Pancreas (tissue), 10 donors: ENCODE measurements at places on chromosomes 2 and 18.
A peak's percentile ranks its signal among the peaks of the same experiment; 100 is the strongest.

DNA sequence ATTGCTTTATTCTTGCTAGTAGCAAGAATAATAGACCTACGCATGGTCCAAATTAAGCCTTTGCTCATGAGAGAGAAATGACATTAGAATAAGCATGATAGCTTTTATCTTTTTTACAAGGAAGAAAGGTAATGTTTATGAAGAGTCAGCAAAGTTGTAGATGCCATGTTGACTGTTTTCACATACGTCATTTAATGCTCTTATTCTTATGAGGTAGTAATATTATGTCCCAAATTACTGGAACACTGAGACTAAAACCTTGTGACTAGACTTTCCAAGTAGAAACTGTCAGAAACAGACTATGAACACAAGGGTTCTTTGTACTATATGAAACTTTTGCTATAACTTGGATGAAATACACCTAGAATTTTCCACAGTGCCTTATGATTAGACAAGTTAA is 552.8 kb upstream of the SLC8A1 start:
- no peak for DNase-seq

DNA sequence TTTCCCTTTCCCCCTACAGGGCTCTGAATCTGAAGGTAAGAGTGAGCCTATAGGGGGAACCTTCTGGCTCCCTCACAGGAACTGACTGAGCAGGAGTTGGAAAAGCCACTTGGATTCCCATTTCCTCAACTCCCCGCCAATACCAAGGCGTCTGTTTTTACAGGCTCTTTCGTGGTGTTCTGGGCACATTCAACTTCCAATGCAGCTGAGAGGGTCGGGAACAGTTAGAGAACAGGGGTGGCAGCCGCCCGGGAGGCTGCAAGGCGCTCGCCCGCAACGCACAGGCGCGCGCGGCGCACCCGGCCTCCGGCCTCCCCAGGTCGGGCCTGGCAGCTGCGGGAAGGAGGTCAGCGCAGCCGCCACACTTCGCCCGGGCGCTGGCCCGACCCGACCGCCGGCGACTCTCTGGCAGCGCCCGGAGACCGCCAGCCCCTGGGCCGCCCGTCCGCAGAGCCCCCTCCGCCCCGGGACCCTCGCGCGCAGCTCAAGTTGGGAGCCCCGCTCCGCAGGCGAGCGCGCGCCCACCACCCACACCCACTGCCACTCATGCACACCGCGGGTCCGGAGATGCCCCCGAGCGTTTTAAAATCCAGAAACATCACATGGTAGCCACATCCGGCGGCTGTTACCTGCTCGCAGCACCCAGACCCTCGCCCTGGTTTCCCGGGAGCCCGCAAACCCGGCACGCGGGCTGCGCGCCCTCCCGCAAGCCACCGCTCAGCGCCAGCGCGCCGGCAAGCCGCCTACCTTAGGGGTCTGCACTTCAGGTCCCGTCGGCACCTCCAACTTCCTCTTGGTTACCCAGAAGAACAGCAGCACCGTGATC is 816 bp downstream of the GALNT14 start:
- no peak for DNase-seq

GRCh38 chr2:97716695-97717612 is 3.6 kb downstream of the ZAP70 start:
- DNase-seq = peak; percentile 48

- DNase-seq = no peak
Measured at GRCh38 chr2:30351116-30351515, 95.9 kb upstream of the LCLAT1 start.

- no peak for DNase-seq
Measured at GRCh38 chr2:204625135-204625534, 79.9 kb downstream of the PARD3B start.

GRCh38 chr18:64037812-64038414 is 68.0 kb downstream of the SERPINB8 start:
- DNase-seq = no peak

- no peak for DNase-seq
Measured at GRCh38 chr18:10499230-10499629, 26.6 kb upstream of the NAPG start.

- DNase-seq = no peak
Measured at GRCh38 chr2:111950236-111950635, 51.8 kb downstream of the MERTK start.

- DNase-seq = no peak
Measured at GRCh38 chr2:26609839-26610277, 31.3 kb downstream of the CIB4 start.

GRCh38 chr2:155169317-155169716 is 470.8 kb downstream of the KCNJ3 start:
- DNase-seq = no peak

GRCh38 chr2:66803726-66804125 is 368.8 kb downstream of the MEIS1 start:
- DNase-seq = no peak

- DNase-seq = no peak
Measured at GRCh38 chr2:53770264-53770663, 2.7 kb downstream of the CHAC2 start.

GRCh38 chr2:129229830-129230441 is 749.5 kb upstream of the RAB6C start:
- no peak for DNase-seq

DNA sequence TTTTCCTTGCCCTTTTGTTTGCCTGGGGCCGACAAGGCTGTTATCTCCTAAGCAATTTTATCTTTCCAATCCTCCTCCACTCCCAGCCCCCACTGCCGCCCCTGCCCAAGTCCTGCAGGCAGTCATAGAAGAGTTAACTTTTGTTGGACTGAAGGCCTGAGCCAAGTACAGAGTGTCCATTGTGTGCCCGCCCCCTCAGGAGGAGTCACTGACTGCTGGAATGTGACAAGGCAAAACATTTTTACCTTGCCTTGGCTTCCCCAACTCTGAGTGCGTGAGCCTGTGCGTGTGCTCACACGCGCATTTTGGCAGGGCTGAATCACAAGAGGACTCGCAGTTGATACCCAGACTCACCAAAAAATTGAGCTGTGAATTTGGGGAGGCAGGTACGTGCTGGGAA is 16.2 kb downstream of the SETBP1 start:
- DNase-seq = peak; percentile 56

DNA sequence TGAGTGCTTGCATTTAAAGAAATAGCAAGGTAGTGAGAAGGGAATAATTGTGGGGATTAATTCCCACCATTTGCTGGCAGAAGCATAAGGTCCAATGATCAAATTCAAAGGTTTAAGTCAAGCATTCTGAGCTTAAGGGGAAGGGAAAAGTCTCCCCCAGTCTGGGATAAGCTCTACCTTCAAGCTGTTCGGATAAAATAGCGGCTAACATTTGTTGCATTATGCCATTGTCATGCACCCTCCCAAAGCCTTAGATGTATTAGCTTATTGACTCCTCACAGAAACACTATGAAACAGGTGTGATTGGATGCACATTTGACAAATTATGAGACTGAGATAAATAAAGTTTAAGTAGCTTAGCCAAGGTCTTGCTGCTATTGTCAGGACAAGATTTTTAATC is 52.2 kb upstream of the TGIF1 start:
- DNase-seq = no peak

GRCh38 chr18:66077066-66077465 is 326.3 kb downstream of the CDH7 start:
- no peak for DNase-seq

DNA sequence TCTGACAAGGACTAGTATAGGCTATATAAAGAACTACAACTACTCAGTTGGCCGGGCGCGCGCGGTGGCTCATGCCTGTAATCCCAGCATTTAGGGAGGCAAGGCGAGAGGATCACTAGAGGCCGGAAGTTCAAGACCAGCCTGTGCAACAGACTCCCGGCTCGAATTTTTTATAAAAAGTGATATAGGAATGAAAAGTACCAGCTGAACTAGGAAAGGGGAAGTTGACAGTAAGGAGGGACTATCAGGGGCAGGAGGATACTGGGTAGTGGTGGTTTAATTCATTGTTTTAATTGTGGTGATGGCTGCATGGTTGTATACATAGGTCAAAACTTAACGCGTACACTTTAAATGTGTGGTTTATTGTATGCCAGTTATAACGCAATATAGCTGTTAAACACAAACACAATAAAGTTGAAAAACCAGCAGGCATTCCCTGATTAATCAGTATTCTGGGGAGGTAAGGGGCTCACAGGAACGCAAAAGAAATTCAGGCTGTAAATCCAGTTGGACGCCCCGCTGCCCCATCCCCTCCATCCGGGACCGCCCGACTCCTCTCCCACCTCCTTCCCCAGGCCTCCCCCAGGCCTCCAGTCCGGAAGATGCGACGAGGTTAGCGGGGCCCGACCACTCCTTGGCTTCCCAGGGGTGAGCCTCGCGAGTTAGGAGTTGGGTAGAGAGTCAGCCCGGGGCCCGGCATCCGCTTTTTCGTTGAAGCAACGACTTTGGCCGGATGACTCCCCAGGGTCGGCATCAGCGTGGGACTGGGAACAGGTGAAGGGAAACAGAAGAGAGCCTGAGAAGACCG is 746 bp upstream of the POLR1B start:
- DNase-seq = peak; percentile 53

GRCh38 chr2:101362777-101363176 is 24.5 kb downstream of the CREG2 start:
- no peak for DNase-seq

DNA sequence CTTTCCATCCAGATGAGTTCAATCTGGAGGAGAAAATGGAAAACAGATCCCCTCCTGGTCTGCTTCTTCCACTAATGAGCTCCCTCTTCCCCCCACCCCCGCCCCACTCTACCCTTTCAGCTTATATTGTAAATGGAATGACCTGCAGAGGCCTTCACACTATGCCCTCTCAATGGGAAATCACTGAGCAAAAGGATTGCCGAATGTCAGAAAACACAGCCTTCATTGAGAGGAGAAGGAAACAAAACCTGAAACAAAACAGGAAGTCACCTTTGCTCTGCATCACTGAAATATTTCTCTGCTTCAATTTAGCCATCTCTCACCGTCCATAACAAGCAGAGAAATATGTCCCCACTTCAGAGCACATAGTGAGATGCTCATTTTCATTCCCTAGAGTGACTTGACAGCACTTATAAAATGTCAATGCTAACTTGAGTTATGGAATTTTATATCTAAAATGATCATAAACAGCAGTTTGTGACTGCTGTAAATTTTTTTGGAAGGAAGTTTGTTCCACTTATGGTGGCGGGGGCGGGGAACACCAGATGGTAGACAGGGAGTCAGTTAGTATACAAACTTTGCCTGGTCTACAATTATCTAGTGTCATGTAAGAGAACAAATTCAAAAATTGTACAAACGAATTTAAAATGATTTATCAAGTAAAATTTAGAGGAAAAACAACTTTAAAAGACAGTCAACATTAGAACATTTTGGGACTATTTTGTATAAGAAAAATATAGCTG is 1.8 kb upstream of the FRZB start:
- DNase-seq = no peak

DNA sequence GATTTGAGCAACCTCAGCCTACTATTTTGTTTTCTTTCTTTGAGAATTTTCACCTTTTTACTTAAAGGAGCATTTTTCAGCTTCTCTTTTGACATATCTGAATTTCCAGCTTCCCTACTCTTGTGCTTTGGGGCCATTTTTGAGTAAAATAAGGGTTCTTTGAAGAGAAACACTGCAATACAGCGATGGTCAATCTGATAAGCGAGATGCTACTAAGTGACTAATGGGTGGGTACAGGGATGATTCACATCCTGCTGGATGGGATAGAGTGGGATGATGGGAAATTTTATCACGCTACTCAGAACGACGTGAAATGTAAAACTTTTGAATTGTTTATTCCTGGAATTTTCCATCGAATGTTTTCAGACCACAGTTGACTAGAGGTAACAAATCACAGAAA is 211.5 kb downstream of the TMEM247 start:
- DNase-seq = no peak

DNA sequence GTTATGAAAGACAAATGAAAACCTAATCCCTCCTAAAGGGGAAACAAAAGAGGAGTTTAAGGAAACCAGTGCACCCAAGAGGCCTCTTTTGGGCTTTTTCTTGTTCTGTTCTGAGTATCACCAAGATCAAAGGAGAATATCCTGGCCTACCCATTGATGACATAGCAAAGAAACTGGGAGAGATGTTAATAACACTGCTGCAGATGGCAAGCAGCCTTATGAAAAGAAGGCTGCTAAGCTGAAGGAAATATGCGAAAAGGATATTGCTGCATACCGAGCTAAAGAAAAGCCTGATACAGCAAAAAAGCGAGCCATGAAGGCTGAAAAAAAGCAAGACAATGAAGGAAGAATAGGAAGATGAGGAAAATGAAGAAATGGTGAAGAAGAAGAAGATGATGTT is 23.6 kb upstream of the STAT4 start:
- no peak for DNase-seq

DNA sequence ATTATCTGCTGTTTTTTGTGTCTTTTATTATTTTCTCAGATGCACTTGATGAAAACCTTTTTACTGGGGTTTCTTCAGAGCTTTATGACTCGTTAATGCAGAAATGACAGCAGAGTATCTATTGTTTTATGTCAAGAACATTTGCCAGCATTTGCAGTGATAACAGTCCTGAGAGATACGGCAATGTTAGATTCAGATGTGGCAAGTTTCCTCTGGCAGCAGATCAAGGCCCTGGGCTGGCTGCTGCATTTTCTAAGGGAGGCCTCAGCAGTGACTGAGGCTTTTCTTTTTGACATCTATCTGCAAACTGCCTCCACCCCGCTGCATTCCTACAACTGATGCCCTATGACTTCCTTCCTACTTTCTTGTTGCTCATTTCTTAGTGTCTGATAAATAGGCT is 40.2 kb downstream of the EFEMP1 start:
- DNase-seq = no peak

GRCh38 chr2:197846777-197847176 is 42.4 kb downstream of the PLCL1 start:
- DNase-seq = no peak

DNA sequence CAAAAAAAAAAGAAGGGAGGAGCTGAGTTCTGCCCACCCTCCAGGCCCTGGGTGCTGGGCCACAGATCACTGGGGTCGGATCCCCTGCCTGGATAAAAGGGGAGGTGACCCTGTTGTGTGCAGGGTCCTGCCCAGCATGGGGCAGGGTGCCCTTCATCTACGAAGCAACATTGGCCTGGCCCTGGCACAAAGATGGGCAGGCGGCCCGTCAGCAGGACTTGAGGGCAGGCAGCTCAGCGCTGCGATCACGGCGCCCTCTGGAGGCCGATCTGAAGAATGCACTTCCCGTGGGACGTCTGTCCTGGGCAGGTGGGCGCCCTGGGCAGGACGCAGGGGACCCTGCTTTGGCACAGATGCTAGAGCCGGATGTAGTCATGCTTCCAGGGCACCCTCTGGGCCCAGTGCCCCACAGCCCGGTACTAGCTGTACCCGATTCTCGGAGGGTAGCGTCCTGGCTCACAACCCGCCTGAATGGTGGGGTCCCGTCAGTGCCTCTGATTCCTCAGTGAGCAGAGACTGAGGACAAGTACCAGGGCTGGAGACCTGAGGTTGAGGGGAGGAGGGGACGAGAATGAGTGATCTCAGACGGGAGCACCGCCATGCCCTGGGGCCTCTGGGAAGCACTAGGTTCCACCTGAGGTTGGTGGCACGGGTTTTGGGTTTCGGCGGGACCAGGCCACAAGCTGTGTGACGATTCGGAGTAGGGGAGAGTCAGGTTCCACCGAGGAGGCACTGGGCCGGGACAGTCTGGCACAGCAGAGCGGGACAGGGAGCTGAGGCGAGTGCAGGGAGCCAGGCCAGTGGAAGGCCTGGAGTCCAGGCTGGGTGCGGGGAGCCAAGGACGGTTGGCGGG is 18.0 kb downstream of the ARID5A start:
- DNase-seq = peak; percentile 89

- no peak for DNase-seq
Measured at GRCh38 chr2:71101656-71102055, 28.4 kb downstream of the MCEE start.

- DNase-seq = no peak
Measured at GRCh38 chr2:173555833-173556232, 201.2 kb downstream of the CDCA7 start.
